ENCODE measurements at places on chromosomes 4 and X. TPM values are rescaled to one million over a fixed set of nuclear protein-coding genes. Genes with fewer than 3 reads are reported as not detected.

DNA sequence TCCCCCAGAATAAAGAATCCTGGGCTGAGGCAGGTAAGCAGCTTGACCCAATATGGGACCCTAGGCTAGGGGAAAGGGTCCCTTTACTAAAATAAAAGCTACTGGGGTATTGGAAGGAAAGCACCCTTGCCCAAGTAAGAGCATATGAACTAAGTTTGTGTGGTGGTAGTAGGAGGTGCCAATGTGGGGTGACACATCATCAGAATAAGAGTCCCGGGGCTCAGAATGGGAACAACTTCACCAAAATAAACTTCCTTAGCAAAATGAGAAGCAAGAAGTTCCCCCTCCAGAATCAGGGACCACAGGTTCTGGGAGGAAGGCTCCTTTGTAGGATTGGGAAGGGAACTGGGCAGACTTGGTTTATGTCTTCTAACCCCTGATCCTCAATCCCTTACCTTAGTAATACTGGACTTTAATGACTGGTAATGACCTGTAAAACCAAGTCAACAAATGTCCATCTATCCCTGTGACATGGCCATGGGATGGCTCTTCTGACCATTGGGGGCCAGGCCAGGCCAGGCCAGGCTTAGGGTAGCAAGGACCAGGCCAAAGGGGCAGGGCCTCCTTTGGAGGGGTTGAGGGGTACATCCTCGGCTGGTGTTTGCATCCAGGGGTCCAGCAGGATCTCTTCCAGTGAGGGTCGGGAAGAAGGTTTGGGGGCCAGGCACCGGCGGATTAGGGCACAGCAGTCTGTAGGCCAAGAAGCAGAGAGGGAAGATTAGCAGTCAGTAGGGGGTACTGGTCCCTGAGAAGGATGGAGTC is 2.3 kb upstream of the SLC35A2 start:
- peaks cover 21% of the 10 kb centered on the region for H3K36me3 ChIP-seq
- H3K27me3 ChIP-seq = no peaks in the 10 kb centered on the region
- H3K27ac ChIP-seq = no peak overlapping the region

GRCh38 chr4:11730545-11730944 is 301.9 kb upstream of the HS3ST1 start:
- no peak overlapping the region for H3K27ac ChIP-seq
- peaks cover 6% of the 10 kb centered on the region for H3K4me1 ChIP-seq
- H3K36me3 ChIP-seq = no peaks in the 10 kb centered on the region
- no peak for DNase-seq
- no peaks in the 10 kb centered on the region for H3K27me3 ChIP-seq
- no peak overlapping the region for H3K4me3 ChIP-seq

DNA sequence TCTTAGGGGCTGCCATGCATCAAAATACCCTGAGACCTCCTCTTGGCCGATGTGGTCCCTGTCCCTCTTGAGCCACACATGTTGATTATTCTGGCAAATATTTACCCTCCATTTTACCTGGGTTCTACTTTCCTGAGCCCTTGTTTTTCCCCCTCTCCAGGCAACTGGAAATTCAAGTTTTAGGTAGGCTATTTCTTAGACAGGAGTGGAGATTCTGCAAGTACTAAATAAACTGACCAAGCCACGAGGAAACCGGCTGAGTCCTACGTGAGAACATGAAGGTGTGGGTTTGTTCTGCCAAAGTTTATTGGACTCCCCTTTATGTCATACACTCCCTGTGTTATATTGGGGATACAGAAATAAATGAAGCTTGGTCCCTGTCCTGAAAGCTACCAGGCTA is 88.1 kb downstream of the RTL5 start:
- H3K4me1 ChIP-seq = peaks cover 4% of the 10 kb centered on the region
- H3K27me3 ChIP-seq = no peaks in the 10 kb centered on the region
- H3K36me3 ChIP-seq = no peaks in the 10 kb centered on the region
- no peak overlapping the region for H3K4me3 ChIP-seq

DNA sequence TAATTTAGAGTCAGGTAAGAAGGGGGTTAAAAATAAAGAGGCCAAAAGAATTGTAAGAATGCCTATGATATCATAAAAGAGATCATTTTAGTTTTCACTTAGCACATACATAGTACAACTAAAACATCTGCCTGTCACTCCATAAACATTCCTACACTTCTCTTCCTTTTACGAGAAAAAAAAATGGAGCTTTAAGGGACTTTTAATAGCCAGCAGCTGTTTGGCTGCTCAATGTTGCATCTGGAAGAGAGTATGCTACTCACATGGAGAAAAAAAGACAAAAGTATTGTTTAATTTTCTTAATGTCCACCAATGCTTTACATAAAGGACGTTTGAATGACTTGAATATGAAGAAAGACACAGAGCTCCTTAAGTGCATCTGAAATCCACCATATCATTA is 48.7 kb upstream of the TNIP3 start:
- H3K27me3 ChIP-seq = no peaks in the 10 kb centered on the region
- DNase-seq = no peak
- H3K4me1 ChIP-seq = no peaks in the 10 kb centered on the region
- H3K36me3 ChIP-seq = no peaks in the 10 kb centered on the region
- no peak overlapping the region for H3K4me3 ChIP-seq
- no peak overlapping the region for H3K27ac ChIP-seq

DNA sequence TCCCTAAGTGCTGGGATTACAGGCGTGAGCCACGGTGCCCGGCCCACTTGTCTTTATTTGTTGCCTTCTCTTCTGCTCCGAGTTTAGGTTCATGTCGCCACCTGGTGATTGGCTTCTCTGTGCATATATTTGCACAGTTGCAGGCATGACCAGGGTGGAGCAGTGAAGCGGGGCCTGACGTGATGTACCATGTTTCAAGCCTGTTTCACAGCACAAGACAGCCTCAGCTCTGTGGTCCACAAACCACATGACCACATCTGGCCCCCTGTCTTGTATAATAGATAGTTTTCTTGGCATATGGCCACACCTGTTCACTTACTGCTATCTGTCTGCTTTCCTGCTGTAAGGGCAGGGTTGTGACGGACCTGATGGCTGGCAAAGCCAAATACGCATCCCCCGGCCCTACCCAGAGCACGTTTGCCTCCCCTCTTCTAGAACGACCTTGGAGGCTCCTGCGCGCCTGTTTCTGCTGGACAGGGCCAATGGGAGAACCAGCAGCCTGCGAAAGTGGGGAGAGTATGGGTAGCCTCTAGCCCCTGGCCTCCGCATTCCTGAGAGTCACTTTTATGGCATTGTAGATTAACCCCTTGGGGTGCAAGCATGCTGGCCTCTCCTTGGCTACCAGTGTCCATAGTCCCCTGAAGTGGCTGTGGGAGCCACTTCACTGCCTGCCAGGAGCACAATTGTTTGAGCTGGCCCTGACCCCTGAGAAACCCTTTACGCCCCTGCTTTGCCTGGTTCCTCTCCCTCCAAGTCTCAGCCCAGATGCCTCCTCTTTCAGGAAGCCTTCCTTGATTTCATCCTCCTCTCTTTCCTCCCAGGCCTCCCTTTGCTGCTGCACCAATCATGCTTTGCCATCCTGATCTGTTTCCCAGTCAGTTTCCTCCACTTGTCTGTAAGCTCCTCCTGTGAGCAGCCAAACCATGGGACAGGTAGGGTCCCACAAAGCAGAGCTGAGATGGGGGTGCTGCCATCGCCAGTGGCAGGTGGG is 6.0 kb upstream of the SH3TC1 start:
- peak overlapping the region; percentile 46 for H3K27ac ChIP-seq
- peak; percentile 83 for DNase-seq
- H3K36me3 ChIP-seq = no peaks in the 10 kb centered on the region
- H3K27me3 ChIP-seq = no peaks in the 10 kb centered on the region

DNA sequence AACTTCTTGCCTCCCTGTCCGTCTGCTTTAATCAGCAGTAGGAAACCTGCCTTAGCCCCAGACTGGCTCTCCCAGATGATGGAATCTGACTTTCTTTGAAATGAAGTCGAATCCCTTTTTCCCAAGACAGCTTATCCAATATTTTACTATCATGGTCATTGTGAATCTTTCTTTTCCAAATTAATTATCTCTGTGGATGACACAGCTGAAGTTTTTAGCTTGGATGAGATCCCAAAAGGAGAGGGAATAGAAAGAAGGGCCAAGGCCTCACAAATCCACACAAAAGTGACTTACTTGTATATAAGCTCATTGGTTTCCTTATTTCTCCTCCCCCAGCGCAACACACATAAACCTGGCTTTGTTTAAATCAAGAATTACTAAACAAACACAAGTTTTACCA is 100.6 kb downstream of the RASL11B start:
- no peak overlapping the region for H3K4me3 ChIP-seq
- peaks cover 3% of the 10 kb centered on the region for H3K4me1 ChIP-seq
- no peak for DNase-seq
- H3K27me3 ChIP-seq = no peaks in the 10 kb centered on the region

- H3K36me3 ChIP-seq = no peaks in the 10 kb centered on the region
- H3K4me3 ChIP-seq = no peak overlapping the region
- no peaks in the 10 kb centered on the region for H3K27me3 ChIP-seq
- DNase-seq = peak; percentile 29
Observed at GRCh38 chr4:140326395-140326993, 47.0 kb upstream of the SCOC start.

DNA sequence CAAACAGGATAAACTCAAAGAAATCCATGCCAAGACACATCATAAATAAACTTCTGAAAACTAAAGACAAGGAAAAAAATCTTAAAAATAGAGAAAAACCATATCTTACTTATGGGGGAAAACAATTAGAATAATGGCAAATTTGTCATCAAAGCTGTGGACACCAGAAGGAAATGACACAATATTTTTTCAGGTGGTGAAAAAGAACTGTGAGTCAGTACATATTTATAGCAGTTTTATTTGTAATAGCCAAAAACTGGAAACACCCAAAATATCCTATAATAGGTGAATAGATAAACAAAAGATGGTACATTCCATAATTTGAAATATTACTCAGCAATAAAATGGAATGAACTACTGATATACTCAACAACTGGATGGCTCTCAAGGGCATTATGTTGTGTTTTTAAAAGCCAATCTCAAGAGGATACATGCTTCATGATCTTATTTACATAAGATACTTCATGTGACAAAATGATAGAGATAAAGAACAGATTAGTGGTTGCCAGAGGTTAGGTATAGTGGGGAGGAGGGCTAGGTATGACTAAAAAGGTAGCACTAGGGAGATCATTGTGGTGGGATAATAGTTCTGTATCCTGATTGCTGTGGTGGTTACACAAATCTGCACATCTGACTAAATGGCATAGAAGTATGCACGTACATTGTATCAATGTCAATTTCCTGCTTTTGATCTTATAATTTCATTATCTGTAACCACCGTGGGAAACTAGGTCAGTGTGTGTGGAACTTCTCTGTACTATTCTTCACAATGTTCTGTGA is 191.9 kb downstream of the PPP1R2C start:
- H3K4me3 ChIP-seq = no peak overlapping the region
- no peak for DNase-seq
- no peaks in the 10 kb centered on the region for H3K27me3 ChIP-seq
- no peaks in the 10 kb centered on the region for H3K4me1 ChIP-seq
- H3K36me3 ChIP-seq = no peaks in the 10 kb centered on the region

DNA sequence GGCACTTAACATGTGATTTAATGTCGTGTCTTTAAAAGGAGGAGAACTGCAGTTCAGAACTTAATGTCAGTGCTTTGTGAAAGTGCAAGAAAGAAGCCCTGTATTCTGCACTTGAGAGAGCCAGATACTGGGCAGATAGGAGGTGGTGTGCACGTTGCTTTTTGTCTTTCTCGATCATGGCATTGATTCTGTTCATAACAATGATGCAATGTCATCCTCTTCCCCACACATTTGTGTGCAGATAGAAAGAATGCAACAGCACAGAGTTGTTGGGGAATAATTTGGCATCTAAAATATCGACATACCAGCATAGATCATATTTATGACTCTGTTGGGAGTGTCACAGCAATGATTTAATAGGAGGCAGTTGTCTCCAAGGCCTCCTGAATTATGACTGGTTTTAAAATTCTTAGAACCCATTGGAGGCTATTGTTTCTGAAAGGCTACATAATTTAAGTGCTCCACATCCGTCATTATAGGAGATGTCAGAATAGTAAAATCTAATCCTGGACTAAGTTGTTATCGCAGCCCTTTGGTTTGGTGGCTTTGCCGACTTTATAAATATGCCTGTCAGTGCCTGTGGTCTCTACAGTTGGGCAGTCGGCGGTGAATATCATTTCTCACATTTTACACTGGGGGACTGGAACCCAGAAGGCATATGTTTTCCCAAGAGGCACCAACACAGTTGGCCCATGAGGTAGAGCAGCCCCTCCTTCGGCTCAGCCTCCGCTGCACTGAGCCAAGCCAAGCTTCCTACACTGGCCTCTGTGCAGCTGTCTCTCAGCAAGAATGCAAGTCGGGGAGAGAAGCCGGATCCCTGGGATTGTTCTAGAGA is 124.9 kb downstream of the PTTG2 start:
- no peak overlapping the region for H3K27ac ChIP-seq
- H3K36me3 ChIP-seq = peaks cover 30% of the 10 kb centered on the region
- no peak for DNase-seq
- peaks cover 40% of the 10 kb centered on the region for H3K4me1 ChIP-seq

DNA sequence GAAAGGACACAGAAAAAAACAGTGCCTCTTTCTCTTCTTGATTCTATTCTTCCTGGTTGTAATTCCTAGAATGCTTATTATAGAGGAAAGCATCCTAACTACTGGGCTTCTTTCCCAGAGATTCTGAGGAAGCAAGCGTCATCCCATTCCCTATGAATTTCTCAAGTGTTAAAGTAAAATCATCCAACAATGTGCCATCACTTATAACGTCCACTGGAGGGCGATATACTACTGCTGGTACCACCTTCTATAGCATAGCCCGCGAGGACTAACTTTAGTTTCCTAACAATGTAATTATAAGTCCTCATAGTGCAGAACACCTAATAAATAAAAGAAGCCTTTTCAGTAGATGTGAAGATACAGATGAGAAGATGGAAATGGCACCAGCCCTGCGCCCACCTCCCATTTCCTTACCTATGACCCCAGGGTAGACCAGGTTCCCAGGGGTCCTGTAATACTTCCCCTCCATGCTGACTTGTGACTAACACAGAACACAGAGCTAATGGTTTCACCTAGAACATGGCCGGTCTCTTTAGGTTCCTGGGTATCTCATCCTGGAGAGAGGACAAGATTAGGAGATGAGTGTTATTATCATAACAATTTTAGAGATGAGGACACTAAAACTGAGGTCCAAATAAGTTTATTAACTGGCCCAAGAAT is 4.2 kb downstream of the CENPVL3 start:
- no peak overlapping the region for H3K27ac ChIP-seq
- H3K4me1 ChIP-seq = no peaks in the 10 kb centered on the region
- no peaks in the 10 kb centered on the region for H3K36me3 ChIP-seq
- DNase-seq = peak; percentile 13
- peaks cover 5% of the 10 kb centered on the region for H3K27me3 ChIP-seq

Gene PF4V1
- 0.24 TPM for polyA plus RNA-seq

Gene GPR50
- not detected for polyA plus RNA-seq

Gene BBS7
- 17.1 TPM for polyA plus RNA-seq

Gene UGT2B10
- polyA plus RNA-seq = 0.25 TPM

All from large intestine (tissue), 12 donors.